ENCODE measurements at places on chromosomes 6 and 20.
A peak's percentile ranks its signal among the peaks of the same experiment; 100 is the strongest.

- DNase-seq, result no peak
Measured at GRCh38 chr6:165895421-165896165, 232.6 kb upstream of the PDE10A start.

DNA sequence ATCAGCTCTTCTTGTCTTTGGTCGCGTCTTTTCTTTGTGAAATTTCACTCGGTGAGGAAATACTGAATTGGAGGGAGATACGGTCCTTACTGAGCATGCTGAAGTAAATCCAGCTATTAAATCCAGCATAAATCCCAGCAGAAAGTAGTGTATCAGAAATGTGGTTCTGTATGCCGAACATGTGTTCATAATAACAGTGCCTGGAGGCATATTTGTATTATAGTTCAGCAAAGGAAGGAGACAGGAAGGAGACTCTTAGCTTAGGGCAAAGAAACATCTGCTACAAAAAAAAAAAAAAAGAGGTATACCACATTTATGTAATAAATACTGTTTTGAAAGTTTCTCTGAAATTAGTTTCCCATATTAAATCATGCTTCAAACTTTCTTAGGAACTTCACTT lies 211.8 kb downstream of the PLCB4 start:
- no peak for DNase-seq

GRCh38 chr20:4435225-4435624 lies 286.5 kb upstream of the PRND start:
- DNase-seq, result no peak

DNA sequence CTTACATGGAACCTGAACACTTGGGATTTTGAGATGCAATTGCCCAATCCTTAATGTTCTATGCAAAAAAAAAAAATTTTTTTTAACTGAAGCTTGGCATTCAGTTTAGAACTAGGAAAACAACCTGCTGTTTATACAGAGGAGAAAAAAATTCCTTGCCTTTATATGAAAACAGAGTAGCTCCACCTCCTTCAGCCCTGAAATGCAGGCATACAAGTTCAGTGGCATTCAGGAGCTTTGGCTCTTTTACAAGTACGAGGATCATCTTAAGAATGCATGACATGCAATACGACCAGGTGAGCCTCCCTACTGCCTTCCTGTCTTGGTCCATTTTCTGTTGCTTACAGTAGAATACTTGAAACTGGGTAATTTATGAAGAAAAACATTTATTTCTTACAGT lies 20.4 kb downstream of the PAX1 start:
- DNase-seq, result no peak

GRCh38 chr20:41133709-41134361 lies 3.5 kb upstream of the PLCG1 start:
- peak; percentile 50 for DNase-seq

DNA sequence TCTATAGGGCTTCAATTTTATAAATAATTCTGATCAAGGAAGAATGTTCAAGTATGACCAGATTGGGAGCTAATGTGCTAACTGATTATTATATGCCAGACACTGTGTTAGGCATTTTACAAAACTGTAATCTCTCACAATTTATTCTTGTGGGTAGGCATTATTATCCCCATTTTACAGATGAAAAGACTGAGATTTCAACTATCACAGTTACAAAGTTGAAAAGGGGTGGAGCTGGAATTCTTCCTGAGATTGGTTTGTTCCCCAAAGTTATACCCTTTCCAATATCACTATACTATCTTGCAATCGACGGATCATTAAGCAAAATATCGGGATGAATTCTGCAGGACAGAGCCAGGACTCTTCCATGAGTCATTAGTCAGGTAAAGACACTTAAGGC lies 57.1 kb downstream of the TPD52L1 start:
- DNase-seq, result no peak

GRCh38 chr20:34570859-34571306 lies 12.4 kb downstream of the MAP1LC3A start:
- no peak for DNase-seq

- DNase-seq, result no peak
Measured at GRCh38 chr6:56689114-56689513, 46.4 kb upstream of the DST start.

GRCh38 chr20:20248620-20249200 lies 119.2 kb upstream of the INSM1 start:
- no peak for DNase-seq

DNA sequence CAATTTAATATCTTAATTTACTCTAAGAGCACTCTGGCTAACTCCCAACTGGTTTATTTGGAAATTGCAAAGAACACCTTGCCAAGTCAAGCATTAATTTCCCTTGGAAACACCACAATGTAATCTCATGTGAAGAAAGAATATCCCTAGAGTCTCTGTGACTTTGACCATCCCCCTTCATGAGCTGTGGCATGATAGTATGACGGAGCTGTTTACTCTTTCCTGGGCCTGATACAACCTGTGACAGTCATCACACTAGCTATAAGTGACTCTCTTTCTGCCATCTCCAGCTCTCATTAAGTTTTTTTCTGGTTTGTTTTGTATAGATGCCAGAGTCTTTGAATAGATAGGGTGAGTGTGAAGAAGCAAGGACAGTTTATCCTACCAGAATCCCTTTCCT lies 470.3 kb upstream of the JARID2 start:
- DNase-seq, result no peak

- no peak for DNase-seq
Measured at GRCh38 chr20:61135968-61136367, 116.1 kb upstream of the CDH4 start.

DNA sequence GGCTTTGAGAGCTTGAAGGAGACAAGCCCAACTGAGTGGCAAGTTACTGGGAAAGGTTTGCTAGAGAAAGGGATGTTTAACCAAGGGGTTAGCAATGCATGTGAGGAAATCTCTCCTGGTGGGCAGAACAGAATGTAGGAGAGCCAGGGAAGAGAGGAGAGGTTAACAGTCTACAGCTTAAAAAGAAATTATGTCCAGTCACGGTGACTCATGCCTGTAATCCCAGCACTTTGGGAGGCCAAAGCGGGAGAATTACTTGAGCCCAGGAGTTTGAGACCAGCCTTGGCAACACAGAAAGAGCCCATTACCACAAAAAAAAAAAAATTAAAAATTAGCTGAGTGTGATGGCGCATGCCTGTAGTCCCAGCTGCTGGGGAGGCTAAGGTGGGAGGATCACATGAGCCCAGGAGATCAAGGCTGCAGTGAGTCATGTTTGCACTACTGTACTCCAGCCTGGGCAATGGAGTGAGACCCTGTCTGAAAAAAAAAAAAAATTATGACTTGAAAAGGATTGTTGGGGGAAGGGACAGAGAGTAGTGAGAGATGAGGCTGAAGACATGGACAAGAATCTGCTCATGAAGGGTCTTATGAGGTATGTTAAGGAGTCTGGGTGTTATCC lies 264.9 kb downstream of the TBC1D7 start:
- no peak for DNase-seq

DNA sequence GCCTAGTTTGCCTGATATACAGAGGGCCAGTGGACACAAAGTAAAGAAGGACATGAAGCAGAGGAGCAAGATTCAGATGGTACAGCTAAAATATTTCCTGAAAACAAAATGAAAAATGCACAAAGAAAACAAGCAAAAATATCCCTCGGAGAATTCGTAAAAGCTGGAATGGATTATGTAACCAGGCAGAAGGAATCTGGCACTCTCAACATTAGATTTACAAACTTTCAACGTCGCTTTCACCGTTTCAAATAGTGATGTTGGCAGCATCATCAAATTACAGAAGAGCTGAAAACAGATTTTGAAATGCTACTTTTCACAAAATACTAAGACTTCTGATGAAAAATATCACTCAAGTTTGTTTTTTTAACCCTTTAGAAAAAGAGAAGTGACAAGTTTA lies 11.7 kb downstream of the SMLR1 start:
- no peak for DNase-seq

DNA sequence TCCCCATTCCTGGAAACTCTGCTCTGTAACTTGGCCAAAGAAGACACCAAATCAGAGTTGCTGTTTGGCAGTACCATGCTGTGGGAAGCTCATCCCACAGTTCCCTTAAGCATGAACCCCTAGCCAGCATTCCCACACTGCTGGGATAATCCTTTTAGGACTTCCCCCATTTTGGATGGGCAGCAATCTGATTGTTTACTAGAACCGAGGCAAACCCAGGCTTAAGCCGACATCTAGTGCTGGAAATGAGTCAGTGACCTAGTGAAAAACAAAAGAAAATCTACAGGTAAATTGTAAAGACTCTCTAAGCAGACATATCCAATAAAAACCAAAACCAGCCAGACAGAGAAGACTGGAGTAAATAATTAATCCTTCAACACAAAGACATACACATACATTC lies 5.2 kb downstream of the DNAH8 start:
- DNase-seq, result no peak

DNA sequence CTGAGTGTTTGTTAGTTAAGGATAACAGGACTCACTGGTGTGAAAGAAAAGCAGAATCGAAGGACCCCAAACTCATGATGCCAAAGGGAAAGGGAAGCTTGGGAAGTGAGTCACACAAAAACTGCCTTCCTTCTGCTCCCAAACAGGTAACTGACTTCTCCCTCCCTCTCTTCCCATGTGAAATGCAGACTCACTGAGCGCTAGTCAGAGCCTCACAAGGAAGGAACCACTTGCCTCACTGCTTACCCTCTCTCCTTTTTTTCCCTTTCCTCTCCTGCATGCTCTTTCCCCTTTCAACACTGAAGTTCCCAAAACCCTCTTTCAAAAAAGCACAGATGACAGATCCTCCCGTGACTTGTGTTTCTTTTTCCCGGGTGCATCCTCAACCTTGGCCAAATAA lies 56.4 kb downstream of the LYRM4 start:
- no peak for DNase-seq

DNA sequence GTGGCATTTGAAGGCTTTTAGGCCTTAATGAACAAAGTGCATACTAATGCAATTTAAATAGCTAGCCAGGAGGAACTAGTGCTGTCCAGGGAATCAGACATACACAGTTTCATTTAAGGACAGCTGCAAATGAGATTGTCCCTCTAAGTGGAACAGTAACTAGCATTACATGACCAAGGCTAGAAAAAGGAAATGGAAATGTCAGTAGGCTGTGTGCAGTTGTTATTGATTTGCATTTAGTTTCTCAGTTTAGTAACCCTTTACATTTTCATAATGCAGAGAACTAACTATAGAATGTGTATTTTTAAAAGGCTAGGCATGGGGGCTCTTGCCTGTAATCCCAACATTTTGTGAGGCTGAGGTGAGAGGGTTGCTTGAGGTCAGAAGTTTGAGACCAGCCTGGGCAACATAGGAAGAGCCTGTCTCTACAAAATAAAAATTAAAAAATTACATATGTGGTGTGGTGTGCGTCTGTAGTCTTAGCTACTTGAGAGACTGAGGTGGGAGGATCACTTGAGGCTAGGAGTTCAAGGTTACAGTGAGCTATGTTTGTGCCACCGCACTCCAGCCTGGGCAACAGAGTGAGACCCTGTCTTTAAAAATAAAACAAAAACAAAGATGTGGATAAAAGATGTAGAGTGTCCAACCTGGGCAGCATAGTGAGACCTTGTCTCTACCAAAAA lies 468.0 kb downstream of the UTRN start:
- DNase-seq, result no peak

DNA sequence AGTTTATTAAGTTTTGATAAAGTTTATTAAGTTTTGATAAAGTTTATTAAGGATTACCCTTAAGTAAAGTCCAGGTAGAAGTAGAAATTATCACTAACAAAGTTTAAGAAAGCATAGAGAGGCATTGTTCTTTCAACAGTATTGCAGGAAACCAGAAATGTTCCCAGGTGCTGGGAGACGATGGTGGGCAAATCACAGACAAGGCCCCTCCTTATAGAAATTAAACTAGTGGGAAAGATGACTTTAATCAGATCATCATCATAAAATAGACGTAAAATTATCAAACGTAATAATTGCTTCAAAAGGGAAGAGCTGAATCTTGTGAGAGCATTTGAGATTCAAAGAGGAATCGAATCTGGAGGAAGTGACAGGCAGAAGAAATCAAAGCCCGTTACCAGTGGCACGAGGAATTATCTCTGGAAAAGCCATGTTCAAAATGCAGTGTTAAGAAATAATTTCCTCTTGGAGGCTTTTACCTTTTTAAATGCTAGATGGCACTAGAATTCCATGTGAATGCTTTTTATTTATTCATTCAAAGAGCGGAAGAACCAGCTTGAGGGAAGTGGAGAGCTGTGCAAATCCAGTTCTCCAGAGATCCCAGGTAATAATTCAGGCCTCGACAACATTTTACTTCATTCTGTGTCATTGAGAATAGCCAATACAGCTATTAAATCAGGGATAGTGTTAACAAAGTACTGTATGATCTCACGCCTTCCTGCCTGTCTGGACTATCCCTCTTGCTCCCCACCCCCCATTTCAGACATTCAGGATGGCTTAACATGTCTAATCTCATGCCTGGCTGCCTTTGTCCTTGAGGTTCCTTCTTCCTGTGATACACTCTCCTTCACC lies 1.0 kb upstream of the APMAP start:
- DNase-seq, result no peak

DNA sequence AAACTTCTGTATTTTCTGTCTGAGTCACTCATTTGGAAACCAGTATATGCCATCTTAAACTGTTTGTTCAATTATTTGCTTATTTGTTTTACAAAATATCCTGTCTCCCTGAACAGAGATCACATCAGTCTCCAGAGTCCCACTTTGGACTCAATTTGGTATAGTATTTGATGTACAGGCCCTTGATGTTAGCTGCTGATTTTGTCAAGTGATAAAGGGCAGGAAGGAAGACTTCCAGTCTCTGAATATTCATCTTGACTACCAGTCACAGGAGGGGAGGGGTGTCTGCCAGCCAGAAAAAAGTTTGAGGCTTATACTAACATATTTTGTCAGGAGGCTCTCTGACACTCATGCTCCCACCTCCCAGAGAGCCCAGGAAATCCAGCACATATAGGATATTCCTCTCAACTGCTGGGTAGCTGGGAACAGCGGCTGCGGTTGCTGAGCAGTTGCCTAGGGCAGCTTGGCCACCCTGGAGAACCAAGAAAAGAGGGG lies 376.8 kb upstream of the RUNX2 start:
- no peak for DNase-seq

GRCh38 chr6:2029130-2029794 lies 216.1 kb downstream of the GMDS start:
- no peak for DNase-seq

DNA sequence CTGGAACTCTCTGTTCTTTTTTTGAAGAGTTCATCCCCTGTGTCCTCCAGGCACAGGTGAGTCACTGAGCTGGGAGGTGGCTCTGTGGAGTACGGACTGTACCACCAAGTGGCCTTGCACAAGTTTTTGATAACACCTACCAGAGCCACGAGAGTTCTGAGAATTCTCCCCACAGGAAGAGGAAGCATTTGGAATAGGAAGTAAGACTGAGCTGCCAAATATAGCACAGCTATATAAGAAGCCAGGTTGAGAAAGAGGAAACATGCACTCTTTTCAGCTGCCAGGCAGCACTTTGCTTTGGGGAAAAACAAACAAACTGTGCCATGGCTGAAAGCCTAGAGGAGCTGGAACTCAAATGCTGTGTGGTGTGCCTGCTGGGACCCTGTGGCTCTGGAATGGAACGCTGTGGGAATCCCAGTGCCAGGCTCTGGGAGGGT lies 70.8 kb upstream of the RIPOR2 start:
- DNase-seq, result peak; percentile 21

DNA sequence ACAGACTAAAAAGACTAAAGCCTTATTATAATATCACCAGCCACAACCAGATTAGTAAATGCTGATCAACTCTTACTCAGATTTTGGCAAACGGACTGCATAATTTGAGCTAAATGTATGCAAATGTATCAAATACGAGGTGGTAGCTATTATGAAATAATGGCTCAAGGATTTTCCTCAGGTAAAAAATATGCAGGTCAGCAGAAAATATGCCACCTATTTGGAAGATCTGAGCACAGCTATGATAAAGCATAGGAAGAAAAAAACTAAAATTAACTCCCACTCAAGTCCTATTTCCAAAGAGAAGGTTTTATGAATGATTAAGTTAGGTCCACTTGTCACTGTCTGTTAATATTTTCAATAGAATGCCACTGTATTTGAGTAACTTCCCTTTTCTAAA lies 22.4 kb downstream of the SYCP2 start:
- no peak for DNase-seq
